ENCODE measurements at places on chromosomes 11 and 22.

DNA sequence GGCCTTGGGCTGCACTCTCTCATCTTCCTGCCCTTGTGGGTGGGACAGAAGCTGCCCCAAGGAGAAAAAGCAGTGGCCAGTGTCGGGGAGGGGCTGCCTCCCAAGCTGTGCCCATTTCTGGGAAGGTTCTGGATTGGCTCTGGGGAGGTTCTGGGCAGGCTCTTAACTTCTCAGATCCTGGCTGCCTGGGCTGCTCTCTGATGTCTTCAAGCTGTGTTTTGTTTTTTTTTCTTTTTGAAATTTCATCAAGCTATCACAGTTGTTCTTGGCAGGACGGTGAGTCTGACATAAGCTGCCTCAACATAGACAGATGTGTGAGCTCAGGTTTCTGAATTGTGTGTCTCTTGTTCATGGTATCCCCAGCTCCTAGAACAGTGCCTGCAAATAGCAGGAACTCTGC lies 1032.0 kb downstream of the BRD1 start:
- no peak for DNase-seq

DNA sequence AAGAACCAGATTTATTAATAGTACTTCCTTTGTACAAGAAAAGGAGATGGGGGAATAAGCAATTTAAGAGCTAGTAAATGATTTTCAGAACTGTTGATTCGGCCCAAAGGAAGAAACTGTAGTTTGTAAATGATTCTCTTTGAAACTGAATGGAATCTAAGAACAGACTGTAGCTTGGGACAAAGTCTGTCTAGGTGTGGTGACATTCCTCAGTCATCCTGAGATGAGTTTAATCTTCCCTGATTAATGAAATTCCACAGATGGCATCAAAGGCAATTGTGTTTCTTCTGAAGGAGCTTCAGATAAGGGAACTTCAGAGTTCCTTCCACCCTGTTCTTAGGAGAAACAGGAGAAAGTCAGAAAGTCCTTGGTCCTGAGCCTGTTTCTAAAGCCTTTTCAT lies 2095.9 kb downstream of the LRRC4C start:
- no peak for DNase-seq

GRCh38 chr11:116424615-116425261 lies 348.0 kb downstream of the BUD13 start:
- DNase-seq = no peak

GRCh38 chr22:34278121-34278520 lies 357.8 kb upstream of the LARGE1 start:
- no peak for DNase-seq

DNA sequence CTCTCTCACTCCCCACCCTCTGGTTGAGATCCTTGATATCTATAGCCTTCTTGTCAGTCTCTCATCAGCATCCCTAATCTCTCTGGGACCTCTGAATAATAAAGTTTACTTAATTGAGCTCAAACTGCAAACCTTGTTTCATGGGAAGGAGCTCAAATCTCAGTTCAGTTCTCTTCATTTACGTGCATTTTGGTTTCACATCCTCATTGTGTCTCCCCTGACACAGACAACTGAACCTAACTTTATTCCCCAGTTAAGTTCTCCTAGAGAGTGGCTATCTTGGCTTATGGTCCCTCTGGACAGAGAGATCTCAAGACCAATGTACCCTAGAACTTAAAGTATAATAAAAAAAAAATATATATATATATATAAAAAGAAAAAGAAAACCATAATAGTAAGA lies 47.3 kb downstream of the NXPE2 start:
- no peak for DNase-seq

DNA sequence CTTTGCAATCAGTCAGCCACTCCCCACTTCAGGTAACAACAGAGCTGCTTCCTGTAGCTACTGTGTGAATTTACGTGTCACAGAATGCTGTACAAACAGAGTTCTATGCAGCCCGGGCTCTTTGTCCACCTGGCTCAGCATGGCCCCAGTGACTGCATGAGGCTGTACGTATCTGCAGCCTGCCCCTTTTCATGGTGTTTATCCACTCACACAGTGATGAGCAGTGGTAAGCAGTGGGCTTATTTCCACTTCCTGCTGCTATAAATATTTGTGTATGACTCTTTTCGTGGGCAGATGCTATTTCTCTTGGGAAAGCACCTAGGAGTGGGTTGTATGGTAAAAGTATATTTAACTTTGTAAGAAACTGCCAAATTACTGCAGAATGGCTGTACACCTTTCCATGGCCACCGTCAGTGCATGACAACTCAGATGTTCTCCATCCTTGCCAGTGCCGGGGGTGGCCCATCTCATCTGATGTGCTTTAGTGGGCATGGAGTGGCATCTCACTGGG lies 43.3 kb downstream of the MYEOV start:
- no peak for DNase-seq

- no peak for DNase-seq
Measured at GRCh38 chr11:67633758-67634365, 4.1 kb upstream of the NUDT8 start.

DNA sequence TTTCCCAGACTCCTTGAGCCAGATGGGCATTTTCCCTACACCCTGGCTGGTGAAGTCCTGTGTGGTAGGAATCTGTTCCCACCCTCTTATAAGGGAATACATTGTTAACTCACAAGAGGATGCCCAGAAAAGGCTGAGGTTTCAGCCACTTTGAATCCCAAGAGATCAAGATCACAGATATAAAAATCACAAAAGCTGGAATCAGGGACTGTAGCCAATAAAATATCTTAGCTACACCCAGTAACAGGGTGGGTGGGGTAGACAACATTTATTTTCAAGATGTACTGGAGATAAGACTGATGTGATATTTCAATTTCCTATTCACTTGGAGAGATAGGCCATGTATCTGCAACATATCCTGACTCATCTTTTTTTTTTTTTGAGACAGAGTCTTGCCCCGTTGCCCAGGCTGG lies 50.3 kb downstream of the COPB1 start:
- DNase-seq = no peak

DNA sequence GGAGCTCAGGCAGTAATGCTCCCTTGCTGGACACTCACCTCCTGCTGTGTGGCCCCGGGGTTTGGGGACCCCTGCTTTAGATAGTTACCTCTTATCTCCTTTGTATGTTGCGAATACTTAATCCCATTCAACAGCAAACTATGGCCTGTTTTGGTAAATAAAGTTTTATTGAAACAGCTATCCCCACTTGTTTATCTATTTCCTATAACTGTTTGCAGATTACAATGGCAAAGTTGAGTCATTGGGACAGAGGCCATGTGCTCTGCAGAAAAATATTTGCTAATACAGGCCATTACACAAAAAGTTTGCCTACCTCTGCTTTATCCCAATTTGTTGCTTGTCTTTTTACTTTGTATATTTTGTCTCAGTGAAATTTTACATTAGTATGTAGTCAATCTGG lies 68.4 kb downstream of the CACNA1I start:
- no peak for DNase-seq

GRCh38 chr22:46972901-46973831 lies 210.7 kb downstream of the TBC1D22A start:
- no peak for DNase-seq

DNA sequence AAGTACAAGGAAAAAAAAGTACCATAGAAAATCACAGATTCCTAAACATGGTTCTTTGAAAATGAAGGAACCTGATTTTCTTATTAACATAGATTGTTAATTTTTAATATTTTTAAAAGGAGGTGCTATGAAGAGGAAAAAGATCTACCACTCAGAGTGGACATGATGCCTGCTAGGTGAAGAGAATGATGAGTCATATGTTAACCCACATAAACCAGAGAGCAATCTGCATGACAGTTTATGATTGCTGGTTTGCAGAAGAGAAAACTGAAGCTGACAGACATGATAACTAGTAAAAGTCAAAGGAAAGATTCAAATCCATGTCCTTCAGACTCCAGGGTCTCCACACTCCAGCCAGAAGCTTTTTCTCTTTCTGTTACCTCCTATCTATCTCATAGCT lies 1231.7 kb downstream of the LRRC4C start:
- no peak for DNase-seq

- no peak for DNase-seq
Measured at GRCh38 chr22:44386386-44387035, 73.8 kb upstream of the SHISAL1 start.

DNA sequence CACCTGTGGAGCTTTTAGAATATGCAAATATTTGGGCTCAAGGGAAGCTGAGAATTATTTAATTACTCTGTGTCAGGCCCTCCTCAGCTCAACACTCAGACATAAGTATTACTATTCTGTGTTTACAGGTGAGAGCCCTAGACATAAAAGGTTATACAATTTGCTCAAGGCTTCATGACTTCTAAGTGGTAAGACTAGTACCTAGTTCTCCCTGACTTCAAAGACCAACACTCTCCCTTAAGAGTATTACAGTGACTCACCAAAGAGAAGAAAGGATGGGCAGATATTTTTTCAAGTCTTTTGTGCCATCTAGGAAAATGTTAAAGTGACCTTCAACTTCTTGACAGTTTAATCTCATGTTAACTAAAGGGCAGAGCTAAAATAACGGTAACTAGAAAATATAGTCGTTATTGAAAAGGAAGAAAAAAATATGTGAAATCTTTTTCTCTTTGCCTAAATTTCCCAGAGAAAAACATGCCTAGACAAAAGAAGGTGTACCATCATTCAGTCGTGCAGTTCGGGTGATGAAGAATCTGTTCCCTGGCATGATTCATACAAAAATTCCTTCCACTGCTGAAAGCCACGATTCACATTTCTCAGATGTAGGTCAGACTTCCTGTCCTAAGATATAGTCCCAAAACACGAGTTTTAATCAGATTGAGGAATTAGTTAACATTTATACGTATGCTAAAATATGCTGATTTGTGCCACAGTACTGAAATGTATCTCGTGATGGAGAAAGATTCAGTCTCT lies 849.1 kb upstream of the API5 start:
- no peak for DNase-seq

DNA sequence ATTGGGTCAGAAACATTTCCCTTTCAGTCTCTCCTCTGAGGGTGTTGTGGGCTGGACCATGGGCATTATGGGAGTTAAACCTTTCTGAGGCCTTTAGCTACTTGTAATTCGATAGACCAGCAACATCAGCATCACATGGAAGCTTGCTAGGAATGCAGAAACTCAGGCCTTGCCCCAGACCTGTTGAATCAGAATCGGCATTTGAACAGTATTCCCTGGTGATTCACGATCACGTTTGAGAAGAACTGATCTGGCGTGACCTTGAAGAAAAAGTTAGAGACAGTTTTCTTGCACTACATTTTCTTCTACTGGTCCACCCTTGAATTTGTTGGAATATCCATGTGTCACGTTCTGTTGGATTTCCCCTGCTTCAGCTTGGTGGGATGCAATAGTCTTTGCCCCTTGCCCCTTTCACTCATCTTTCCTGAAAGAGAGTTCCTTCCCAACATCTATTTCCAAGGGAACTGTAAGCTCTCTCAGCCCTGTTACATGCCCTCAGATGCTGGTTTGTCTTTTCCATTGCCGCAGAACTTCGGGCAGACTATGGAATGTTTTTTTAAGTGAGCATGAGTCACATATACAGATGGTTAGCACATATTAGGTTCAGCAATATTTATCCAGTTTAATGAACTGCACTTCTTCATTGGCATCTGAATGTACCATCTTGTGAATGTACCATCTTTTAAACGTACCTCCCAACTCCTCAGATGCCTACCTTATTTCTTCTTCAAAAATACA lies 23.9 kb downstream of the EHF start:
- no peak for DNase-seq

DNA sequence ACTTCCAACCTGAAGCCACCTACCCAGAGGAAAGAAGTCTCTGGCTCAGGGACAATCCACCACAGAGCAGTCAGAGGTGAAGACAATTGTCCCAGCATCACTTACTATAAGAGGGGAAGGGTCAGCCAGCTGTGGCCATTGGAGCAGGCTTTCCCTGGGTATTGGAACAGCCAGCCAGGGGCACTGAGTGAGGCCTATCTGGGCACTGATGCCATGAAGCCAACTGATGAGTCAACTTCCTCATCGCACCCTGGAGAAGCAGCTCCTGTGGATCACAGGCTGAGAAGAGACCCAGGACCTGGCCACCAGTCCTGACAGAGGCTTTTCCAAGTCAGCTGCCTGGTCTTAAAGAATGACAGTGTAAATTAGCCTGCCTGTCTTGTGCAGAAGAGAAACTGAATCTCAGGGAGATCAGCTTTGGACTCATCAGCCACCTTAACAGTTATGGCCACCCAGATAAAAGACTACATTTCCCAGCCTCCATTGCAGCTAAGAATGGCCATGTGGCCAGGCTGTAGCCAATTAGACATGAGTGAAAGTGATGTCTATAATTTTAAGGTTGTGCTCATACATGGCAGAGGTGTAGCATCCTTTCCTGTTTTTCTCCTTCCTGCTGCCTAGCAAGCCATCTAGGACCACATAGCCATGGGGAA lies 19.0 kb downstream of the CHST1 start:
- DNase-seq = no peak

DNA sequence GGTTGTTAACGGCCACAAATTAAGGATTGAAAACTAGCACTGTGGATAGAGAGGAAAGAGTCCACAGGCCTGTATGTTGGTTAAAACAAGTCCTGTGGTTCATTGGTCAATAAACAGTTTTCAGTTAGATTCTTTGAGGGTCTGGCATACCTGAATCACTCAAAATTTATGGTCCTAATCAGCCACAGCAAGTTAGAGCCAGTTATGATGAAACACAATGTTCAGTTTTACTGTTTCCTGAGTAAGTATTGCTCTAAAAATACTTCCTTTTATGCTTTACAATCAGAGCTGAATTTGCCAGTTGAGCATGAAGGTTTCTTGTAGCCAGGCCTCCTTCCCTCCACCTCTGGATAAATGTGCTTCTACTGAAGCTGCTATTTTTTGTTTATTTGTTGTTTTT lies 12.9 kb upstream of the CAT start:
- DNase-seq = peak; percentile 70

DNA sequence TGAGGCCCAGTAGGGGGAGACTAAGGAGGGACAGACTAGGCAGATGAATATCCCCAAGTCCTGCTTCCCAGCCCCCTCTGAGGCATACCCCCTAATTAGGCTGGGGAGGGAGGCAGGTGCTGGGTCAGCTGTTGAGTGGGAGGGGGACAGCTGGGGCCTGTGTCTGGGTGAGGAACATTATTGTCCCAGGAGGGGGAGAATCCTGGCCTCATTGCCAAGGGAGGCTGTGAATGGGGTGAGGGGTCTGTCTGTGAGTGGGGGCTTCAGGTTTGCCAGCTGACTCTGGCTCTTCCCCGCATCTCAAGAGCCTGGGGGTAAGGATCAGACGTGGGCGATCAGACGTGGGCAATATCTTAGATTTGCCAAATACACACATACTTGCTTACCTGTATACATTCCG lies 2.1 kb downstream of the INPPL1 start:
- DNase-seq = no peak

GRCh38 chr11:107041088-107041444 lies 22.8 kb upstream of the GUCY1A2 start:
- no peak for DNase-seq

DNA sequence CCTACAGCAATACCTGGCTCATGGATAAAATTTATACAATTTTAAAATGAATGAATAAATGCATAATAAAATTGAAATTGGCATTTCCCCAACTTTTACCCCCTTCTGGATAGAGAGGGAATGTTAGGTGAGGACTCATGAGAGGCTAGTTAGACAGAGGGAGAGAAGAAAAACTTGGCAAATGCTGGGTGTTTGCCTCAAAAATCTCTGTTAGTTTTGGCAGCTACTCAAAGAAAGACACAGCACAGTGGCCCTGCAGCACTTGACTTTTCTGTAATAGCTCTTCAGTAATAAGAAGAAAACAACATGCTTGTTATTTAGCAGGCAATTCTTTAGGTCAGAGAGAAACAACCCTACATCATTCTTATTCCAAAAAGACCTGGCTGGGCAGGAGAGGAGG lies 20.7 kb upstream of the IZUMO1R start:
- no peak for DNase-seq

Measured in SIG-M5 (cell line).